Peyer's patch (tissue), 4 donors: ENCODE measurements at places on chromosomes 2 and 18. TPM values are rescaled to one million over a fixed set of nuclear protein-coding genes. Genes with fewer than 3 reads are reported as not detected.

DNA sequence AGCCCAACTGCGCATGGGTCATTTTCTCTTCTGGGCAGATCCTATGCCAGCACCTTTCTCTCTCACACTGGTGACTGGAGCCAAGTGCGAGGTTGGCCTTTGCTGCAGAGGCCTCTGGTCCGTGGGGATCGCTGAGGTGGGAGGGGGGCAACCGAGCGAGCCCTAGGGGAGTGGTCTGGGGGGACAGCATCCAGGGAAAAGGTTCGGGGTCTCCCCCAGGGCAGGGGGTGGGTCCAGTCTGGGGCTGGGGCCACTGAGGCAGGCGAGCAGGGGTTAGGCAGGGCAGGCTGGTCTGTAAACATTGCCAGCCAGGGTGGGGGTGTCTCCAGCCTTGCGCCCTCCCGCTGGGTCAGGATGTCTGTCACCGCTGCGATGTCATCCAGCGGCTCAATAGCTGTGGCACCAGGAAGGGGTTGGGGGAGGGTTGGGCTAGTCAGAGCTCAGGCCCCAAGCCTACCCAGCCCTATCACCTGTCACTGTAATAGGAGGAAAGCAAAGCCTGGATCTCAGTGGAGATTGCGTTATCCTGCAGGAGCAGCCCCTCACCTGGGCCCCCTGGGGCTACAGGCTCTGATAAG is 4.7 kb downstream of the WDR54 start:
- no peak for DNase-seq

DNA sequence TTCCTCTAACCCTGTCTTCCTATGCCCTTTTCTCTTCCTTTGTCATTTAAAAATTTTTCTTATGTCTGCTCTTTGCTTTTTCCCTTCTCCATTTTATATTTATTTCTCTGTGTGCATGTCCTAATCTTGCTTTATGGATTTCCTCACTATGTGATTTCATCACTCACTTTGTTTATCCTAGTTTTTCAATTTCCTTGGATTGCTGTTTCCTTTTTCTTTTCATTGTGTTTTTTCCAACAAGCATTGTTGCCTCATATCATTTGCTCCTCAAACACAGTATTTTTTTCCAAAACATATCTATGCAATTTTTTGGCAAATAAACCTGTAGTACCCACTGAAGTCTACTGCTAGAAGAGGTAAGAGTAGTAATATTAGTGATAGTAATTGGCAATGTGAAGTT is 67.4 kb upstream of the PNPT1 start:
- no peak for DNase-seq

DNA sequence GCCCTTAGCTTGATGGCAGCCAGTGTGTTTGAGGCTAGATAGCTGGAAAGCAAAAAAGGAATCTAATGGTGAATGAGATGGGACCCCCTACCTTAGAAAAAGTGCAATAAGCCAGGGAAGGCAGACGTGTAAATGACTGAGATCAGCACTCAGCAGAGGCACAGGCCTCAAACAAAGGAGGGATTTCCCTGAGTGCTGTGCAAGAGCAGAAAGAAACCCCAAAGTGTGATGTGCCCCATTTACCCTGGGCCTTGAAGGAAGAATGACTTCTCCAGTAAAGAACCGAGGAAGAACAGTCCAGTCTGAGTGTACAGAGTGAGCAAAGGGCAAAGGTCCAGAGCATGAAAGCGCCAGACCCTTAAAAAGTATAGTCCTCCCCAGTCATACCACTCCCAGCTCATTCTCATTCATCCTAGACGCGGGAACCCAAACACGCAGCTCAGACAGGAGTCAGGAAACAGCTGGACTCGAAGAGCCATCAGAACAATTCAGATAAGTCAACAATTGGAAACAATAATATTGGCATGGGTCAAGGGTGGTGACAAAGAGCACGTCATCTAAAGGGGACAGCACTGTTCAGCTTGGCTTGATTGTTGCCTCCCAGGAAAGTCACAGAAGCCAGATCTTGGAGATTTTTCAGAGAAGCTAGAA is 121.7 kb downstream of the INO80D start:
- DNase-seq: no peak

DNA sequence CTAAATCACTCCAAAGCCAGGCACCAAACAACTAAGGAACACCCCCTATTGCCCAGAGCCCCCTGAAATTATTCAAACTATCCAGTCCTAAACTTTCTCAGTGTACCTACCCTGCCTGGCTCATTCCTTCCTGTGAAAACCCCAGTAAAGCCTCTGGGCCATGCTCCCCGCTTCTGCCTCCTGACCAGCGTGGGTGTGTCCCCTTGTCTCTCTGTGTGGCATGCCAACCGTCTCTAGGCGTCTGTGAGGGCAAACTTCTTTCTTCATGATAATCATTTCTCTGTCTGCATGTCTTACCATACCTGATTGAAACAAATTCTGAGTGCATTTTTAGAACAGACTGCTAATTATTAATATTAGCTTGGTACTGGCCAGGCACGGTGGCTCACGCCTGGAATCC is 109.0 kb upstream of the MSH2 start:
- peak; percentile 60 for DNase-seq

DNA sequence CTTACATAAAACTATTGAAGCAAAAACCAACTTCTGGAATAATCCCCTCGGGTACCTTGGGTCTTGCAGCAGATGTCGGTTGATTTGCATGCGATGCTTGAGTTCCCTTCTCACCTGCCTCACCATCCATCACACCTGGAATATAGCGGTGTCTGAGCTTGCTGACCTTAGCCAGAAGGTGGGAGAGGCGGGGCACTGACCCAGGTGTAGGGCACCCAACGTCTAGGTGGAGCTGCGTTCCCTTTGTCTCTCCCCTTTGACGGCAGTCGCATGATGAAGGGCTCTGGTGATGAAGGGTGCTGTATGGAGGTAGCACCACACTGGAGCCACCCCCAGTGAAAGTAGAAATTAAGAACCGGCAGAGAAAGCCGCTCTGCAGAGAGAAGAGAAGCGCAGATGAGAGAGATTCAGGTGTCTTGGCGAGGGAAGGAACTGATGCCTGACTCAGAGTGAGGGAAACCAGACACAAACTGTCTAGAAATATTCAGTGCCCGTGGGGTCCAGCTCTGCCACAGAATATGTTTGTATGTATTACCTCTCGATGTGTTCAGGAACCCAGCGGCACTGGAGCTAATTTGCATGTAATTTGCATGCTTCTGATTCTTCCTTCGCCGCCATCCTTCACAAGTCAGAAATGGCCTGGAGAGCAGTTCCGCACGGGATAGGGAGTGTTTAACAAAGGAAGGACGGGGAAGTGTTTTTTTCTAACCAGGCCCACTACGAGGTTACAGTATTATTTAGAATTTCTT is 19.4 kb upstream of the MBP start:
- DNase-seq: no peak

- no peak for DNase-seq
Observed at GRCh38 chr18:7393080-7393479, 162.2 kb downstream of the LRRC30 start.

GRCh38 chr2:21123473-21124393 is at the start of gene TDRD15:
TSS of gene TDRD15 (plus strand) at chr2:21123968. CDS start at chr2:21137468, 13,500 bp downstream.
- DNase-seq: no peak

- no peak for DNase-seq
Observed at GRCh38 chr2:62099523-62100175, 96.3 kb upstream of the B3GNT2 start.

DNA sequence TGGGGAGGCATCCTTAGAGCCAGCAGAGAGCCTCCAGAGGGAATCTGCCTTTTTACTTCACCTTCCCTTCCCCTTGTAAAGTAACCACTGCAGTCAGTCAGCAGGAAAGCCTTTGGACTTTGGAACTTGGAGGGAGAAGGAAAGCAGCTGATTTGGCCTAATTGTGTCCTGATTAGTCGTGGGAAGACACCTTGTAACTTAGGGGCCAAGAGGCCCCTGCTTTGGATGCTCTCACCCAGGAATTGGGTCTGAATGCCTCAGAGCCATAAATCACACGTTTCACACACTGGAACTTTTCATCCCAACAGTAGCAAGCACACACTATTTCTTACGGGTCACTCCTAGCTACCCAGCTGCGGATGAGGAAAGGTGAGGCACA is 81.0 kb upstream of the PPM1B start:
- DNase-seq: no peak

GRCh38 chr2:163655667-163656066 is 80.1 kb downstream of the FIGN start:
- no peak for DNase-seq

DNA sequence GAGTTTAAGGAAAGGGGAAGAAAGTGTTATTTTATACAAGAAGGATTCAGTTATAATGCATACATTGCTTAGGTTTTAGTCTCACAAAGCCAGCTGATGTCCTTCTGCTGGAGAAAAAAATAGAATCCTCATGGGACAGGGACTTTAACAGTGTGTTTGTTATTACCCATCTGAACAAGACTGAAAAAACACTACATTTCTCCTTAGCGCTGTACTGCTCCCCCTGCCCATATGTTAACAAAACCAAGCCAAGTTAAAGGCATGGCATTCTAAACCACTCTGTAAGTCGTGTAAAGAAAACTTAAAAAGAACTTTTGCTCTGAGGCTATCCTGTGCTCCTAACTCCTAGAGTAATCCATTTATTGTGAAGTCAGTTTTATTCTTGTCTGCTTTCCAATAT is 102.6 kb upstream of the NYAP2 start:
- DNase-seq: no peak

DNA sequence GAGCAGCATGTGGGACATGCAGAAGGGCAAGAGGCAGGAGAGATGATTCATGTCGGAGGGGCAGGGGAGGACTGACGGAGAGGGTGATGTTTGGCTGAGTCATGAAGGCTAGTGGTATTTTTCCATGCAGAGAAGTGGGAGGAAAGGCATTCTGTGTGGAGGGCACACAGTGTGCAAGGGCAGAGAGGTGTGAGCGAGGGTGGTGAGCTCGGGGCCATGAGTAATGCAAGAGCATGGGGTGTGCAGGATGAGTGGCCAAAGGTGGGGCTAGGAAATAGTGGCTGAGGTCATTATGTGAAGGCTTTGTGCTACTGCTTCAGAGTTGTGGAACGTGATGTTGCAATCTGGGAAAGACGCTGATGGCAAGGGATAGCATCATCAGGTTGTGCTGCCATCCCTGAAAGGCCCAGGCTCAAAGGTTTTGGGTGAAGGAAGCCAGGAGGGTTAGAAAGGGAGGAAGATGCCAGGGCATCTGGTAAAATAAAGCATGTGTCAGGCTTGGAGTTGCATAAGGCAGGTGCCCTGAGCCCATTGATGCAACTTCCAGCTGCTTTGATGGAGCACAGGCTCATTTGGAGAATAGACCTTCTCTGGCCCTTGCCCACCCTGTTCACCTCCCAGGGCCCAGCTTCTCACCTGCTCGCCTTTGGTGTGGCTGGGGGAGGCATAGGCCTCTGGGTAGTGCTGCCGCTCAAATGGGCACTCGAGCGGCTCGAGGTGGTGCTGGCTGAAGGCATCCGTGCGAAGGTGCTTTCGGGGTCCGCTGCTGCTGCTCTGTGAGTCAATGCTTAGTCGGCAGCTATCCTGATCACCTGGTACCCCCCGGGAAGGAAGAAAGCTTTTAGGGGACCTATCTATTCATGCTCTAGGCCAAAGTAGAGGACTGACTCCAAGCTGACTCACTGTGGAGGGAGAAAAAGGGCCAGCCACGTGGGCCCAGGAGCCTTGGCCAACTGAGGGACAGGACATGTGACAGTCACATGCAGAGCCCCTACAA is 37.5 kb downstream of the PAX8 start:
- DNase-seq: peak; percentile 20

DNA sequence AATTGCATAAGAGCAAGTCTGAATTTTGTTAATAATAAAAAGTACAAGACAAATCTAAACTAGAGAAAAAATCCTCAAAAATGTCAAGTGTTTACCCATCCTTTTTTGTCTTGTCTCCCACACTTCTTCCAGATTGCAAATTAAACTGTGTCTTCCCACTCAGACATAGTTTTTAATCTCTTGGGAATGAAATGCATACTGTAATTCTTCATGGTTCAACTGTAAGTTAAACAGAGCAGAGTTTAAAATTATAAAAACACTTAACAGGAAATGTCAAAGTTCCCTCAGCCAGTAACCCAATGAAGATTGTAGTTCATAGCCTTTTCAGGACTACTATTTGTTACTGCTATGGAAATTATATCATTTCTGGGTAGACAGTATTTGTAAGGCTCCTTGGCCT is 171.8 kb downstream of the UBE2E3 start:
- DNase-seq: no peak

- DNase-seq: no peak
Observed at GRCh38 chr2:10168221-10168620, 45.7 kb downstream of the RRM2 start.

GRCh38 chr2:190649035-190649797 is at the start of gene NAB1:
TSS of gene NAB1 (plus strand) at chr2:190649083. CDS start at chr2:190659177, 10,094 bp downstream.
- DNase-seq: peak; percentile 53

DNA sequence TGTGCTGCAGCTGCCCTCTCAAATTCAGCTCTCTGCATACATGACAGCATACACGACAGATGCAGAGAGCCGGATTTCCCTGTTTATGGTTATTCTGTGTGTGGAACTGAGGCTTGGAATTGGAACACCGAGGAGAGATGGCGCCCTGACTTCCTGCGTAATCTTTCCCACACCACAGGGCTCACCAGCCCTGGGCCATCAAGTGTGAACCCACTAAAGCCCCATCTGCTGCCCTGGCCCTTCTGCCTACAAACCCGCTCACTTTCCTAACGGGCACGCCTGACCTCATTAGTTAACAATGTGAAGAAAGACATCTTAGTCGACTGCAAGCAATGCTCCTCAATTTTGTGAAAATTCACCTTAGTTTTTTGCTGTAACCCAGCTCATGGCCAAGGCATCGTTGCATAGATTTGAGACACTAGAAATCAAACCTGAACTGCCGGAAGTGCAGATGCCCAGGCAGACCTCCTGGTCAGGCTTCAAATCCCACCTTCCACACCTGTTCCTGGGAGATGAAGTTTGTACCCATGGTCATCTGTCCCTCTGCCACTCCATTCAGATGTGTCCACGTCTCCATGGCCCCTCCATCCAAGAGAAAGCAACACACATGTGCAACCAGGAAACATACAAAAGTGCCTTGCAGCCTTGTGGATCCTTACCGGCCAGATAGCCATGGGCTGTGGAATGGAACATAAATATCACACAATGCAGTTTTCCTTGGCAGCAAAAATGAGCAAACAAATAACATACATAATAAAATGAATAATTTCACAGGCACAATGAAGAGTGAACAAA is 5.0 kb upstream of the CIDEA start:
- no peak for DNase-seq

The PXDN gene
- total RNA-seq: 7.5 TPM

The IL36RN gene
- not detected for total RNA-seq

The LAMA1 gene
- not detected for total RNA-seq

The TEX44 gene
- total RNA-seq: not detected

The CDH20 gene
- total RNA-seq: 1.5 TPM

The EGR4 gene
- total RNA-seq: not detected

The DSEL gene
- total RNA-seq: 1.9 TPM

The MAL gene
- not detected for total RNA-seq
